ENCODE measurements at places on chromosomes 3 and 15. TPM values are rescaled to one million over a fixed set of nuclear protein-coding genes. Genes with fewer than 3 reads are reported as not detected.

Gene SSR3
- total RNA-seq = 520 TPM

Gene COMMD4
- total RNA-seq = 42.1 TPM

Gene SOX2
- total RNA-seq = 0.05 TPM

Gene ULK4
- 20.5 TPM for total RNA-seq

Gene NR2C2
- total RNA-seq = 42.2 TPM

Gene GOLGA8N
- 0.35 TPM for total RNA-seq

Gene FOXB1
- total RNA-seq = not detected

Gene MESP2
- not detected for total RNA-seq

Gene GLDN
- total RNA-seq = not detected

Gene WWTR1
- 187 TPM for total RNA-seq

Gene AADAC
- total RNA-seq = 0.17 TPM

Gene ARGFX
- not detected for total RNA-seq

Gene SLC12A1
- 0.17 TPM for total RNA-seq

Gene TJP1
- total RNA-seq = 159 TPM

Gene THRB
- total RNA-seq = 46.1 TPM

Gene ISLR
- not detected for total RNA-seq

DNA sequence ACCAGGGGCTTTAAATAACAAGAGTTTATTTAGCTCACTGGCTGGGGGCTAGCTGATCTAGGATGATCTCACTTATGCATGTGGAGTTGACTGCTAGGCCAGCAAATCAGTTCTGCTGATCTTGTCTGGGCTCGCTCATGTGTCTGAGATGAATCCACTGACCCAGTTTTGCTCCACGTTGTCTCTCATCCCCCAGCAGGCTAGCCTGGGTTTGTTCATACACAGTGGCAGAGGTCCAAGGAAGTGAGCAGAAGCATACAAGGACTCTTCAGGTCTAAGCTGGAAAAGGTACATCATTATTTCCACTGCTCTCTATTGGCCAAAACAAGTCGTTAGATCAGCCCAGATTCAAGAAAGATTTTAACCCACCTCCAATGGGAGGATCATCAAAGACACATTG is 238.0 kb downstream of the PLCL2 start:
- DNase-seq = no peak

DNA sequence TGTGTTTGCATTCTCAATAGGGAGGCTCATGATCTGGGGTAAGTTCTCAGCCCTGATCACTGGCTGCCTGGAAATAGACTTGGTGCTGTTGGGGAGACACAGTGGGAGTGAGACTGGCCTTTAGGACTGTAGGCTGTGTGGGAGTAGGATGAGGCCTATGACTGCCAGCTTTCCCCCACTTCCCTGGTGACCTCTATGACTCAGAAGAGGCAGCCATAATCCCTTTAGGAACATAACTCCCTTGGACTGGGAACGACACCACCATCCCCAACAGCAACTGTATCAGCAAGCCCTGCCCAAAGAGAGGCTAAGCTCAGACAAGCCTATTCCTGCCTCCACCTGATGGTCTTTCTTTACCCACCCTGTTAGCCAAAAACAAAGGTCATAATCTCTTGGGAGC is 91.3 kb downstream of the SUCNR1 start:
- no peak for DNase-seq

- DNase-seq = no peak
Observed at GRCh38 chr15:89378296-89379151, 43.9 kb upstream of the POLG start.

- no peak for DNase-seq
Observed at GRCh38 chr3:74633021-74633420, 18.6 kb upstream of the CNTN3 start.

- no peak for DNase-seq
Observed at GRCh38 chr3:38149708-38150107, 11.2 kb downstream of the MYD88 start.

DNA sequence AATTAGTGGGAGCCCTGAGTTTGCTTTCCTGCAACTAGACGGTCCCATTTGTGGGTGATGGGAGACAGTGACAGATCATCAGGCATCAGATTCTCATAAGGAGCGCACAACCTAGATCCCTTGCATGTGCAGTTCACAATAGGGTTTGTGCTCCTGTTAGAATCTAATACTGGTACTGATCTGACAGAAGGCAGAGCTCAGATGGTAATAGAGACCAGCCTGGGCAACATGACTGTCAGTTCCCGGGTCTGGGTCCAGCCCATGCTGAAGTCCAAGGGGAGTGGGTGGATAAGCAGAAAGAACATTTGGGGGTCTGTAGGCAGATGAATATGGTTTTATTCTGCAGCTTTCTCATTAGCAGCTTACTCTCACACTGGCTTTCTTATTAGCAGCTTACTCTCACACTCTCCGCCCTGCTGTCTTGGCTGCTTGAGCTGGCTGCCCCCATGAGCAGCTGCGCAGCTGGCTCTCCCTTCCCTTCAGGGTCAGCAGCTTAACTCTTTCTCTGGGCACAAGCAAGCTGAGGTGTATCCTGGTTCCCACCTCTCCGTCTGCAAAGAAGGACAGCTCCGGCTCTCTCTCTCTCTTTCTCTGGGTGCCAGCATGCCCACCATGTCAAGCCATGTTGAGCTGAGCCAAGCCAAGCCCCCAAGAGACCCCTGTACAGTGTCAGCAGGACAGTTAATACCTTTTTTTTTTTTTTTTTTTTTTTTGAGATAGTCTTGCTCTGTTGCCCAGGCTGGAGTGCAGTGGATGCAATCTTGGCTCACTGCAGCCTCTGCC is 46.5 kb downstream of the KLHDC8B start:
- DNase-seq = no peak

DNA sequence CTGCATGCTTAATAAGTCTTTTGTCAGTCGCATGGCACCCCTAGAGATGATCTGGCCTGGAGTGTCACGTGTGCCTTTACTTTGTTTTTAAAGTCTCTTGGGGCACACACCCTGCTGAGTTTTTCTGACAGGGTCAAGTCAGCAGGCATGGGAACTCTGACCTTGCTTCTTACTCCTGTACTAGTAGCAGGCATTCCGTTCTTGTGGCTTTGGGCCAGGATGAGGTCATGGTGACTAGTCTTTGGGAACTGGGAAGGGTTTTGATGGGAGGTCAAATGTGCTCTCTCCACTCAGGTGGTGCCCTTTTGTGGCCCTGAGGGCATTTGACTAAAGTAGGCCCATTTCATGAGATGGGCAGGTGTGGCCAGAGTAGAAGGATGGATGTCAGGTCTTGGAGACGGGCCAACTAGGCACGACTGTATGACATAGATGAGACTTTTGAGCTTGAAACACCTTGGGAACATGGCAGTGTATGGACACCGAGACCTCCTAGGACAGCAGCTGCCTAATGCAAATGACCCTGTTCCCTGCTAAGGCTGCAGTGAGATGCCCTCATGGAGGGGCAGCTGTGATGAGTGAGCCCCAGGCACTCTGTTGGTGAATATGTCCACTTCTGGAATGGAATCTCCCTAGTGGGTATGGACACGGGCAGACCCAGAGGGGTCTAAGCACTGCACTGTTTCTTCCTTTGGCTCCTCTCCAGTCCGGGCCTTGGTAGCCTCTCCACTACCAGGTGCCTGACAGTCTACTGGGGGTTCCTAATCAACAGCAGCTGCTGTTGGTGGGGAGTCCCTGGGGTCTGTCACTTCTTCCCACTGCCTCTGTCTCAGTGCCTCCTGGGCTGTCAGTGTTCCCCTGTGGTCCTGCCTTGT is 16.4 kb downstream of the SRPRB start:
- peak; percentile 96 for DNase-seq

- no peak for DNase-seq
Observed at GRCh38 chr15:49718234-49718633, 97.4 kb downstream of the DTWD1 start.

GRCh38 chr3:134991003-134991402 is 195.9 kb downstream of the EPHB1 start:
- DNase-seq = no peak

DNA sequence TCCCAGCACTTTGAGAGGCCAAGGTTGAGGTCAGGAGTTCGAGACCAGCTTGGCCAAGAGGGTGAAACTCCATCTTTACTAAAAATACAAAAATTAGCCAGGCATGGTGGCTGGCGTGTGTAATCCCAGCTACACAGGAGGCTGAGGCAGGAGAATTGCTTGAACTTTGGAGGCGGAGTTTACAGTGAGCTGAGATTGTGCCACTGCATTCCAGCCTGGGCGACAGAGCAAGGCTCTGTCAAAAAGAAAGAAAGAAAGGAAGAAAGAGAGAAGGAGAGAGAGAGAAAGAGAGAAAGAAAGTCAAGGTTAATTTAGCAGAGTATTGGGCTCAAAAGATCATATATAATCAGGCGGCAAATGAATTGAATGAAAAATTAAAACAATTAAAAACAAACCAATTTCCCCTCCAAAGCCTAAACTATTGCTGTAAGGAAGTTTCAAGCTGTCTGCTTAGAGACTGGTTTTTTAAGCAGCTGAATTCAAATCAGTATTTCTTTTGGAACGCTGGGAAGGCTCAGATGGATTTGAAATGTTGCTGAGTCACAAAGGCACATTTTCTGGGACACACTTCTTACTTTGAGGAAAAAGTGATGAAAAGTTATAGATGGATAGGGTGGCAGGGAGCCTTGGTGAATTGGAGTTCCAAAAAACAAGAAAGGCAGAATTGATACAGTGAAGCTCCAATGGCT is 81.3 kb upstream of the BHLHE40 start:
- peak; percentile 27 for DNase-seq

- peak; percentile 53 for DNase-seq
Observed at GRCh38 chr15:42084465-42085235, 9.7 kb downstream of the PLA2G4D start.

DNA sequence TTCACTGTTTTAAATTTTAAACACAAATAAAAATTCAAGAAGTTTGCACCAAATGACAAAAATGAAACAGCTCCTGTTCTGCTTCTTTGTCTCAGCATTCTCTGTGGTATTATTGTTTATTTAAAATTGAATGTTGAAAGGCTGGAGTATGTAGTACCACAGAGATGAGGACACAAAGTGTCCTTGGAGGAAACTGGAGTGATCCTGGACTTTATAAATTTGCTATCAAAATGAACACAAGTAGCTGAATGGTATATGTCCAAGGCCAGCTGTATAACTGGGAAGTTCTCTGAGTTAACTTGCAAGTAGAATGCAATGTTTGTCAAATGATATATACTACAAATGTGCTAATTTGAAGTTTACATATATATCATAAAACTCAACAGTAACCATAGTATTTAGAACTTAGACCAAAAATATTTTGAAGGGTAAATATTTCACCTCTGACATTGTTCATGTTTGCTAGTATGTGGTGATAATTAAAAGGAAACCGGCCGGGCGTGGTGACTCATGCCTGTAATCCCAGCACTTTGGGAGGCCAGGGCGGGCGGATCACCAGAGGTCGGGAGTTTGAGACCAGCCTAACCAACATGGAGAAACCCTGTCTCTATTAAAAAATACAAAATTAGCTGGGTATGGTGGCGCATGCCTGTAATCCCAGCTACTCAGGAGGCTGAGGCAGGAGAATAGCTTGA is 12.3 kb downstream of the BTLA start:
- no peak for DNase-seq

DNA sequence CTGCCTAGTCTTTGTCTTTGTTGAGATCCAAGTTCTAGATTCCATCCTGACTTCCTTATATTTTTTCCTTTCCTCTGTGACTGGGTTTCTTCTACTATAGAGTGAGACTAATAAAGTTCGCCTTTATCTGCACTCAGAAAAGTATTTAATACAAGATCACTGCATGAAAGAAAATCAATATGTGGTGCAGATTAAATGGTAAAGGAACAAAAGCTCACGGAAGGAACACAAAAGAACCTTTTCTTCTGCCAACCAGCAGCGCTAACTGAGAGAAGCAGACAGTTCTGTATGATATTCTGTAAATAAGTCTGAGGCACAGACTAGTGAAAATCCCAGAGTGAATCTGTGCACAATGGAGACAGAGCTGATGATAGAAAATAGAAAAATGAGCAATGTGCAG is 31.6 kb upstream of the MCTP2 start:
- DNase-seq = no peak

DNA sequence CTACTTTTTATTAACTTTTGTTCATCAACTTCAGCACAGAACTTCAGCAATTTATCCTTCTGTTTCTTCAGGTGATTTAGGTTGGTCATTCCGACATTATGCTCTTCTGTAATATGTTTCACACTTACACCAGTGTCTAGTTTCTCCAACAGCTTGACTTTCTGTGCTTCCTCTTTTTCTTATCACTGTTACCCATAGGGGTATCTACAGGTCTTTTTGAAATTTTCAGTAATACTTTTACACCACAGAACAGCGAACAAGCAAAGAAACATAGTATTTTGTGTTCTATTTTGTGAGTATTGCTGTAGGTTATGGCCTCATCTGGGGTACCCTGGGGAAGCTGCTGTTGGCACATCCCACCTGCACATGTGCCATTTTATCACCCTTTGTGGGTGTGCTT is 260.7 kb downstream of the NSUN3 start:
- no peak for DNase-seq

DNA sequence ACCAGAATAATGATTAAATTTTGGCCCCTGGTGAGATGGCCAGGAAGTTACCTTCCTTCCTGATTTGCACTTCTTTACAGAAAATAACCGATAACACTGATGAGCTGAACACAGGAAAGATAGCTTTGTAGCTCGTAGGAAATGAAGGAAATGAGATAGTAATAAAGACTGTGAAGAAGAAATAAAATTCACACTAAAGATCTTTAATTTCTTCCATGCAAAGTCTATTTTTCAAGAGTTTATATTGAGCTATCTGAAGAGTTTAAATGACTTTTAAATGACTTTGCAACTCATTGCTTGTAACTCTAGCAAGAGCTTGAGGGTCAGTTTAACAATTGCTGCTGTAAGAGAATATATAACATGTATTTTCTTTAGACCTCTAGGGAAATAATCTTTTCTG is 543.0 kb downstream of the UNC13C start:
- DNase-seq = no peak

- no peak for DNase-seq
Observed at GRCh38 chr15:78599189-78599588, 21.6 kb downstream of the CHRNA3 start.

DNA sequence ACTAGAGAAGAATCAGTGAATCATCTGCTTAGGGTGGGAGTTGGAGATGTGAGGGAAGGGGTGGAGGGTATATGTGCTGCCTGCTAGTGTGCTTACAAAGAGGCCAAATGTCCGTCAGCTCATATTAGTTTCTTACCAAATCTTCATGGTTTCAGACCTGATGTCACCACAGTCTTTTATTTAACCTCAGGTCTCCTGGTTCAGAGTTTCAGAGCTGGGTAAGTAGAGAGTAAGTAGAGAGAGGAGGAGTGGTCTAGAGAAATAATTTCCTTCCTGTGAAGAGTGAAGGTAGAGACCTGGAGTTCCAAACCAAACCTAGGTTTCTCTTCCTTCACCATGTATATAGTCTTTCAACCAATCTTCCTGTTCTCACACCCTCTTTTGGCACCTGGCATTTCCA is 17.5 kb upstream of the P2RY1 start:
- no peak for DNase-seq

DNA sequence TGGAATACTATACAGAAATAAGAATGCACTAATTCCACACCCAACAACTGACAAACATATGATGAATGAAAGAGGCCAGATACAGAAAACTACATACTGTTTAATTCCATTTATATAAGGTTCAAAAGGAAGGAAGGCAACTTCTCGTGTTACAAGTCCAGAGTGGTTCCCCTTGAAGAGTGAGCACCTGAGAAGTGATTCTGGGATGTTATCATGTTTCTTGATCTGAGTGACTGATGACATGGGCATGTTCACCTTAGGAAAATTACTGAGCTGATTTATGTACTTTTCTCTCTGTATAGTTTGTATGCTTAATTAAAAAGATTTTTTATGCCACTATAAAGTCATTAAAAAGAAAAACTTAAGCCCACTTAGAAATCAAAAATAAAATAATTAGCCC is 13.6 kb downstream of the CCDC12 start:
- DNase-seq = no peak

GRCh38 chr15:43127752-43128151 is 5.6 kb upstream of the TMEM62 start:
- peak; percentile 67 for DNase-seq

- DNase-seq = no peak
Observed at GRCh38 chr15:87877114-87877810, 379.3 kb downstream of the NTRK3 start.
